ENCODE measurements at places on chromosomes 12 and 14.
A peak's percentile ranks its signal among the peaks of the same experiment; 100 is the strongest.

DNA sequence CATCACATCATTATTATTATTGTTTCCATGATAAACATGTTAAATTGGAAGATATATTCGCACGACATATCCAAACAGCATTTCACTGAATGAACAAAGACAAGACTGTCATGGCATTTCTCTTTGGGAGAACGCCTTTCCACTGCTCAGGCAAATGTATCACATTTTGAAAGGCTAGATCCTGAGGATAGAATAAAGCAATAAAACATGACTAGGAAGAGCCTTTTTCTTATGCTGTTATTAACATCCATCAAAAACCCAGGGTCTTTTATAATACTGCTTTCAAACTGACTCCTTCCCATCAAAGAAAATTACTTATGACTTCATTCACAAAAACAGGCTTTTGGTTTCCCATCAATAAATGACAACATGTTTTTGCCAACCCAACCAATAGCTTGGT, 630.9 kb downstream of the TMTC2 start:
- DNase-seq: no peak

- no peak for DNase-seq
These were observed 74.7 kb downstream of the GPR65 start for GRCh38 chr14:88079624-88080023.

DNA sequence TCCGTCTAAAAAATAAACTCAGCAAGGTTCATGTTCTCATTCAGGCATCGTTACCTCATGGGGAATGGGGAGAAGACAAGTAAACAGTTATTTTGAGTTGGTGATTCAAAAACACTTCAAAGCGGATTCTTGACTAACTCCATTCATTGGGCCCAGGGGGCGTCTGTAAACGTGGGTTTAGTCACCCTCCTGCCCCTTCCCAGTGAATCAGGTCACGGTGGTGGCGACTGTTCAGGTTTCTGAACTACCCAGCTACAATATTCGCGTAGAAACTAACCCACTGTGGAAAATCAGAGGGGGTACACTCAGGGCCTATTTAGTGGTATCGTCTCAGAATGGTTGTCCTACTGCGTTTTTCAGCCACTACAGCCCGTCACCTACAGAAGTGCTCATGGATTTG, 15.2 kb downstream of the OR6S1 start:
- DNase-seq: no peak

- peak; percentile 64 for DNase-seq
These were observed at the start of gene LTB4R for GRCh38 chr14:24310646-24311604. TSS of gene LTB4R (plus strand) at chr14:24311502. CDS start at chr14:24315652, 4,150 bp downstream.

- no peak for DNase-seq
These were observed 281.6 kb upstream of the E2F7 start for GRCh38 chr12:77347017-77347416.

- DNase-seq: no peak
These were observed 14.7 kb upstream of the CDH24 start for GRCh38 chr14:23071921-23072539.

DNA sequence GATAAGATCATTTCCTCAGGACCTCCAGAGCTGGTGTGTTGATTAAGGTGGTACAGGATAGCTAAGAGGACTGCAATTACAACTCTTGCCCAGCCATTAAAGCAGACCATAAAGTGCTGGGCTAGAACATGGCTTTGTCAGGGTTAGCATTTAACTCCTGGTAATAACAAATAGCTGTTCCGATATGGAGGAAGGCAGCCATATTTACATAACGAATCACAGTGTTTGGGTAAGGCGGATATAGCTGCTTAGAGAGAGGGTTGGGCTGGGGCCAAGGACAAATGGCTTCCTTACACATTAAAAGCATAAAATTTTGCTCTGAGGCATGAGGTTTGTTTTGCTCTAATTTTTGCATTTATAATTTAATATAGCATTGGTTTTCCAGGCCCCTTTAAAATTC, 297.7 kb upstream of the DDHD1 start:
- DNase-seq: peak; percentile 15

GRCh38 chr12:120835304-120835612, 68.9 kb downstream of the SPPL3 start:
- DNase-seq: no peak

GRCh38 chr12:112096070-112096469, 12.5 kb downstream of the NAA25 start:
- no peak for DNase-seq

DNA sequence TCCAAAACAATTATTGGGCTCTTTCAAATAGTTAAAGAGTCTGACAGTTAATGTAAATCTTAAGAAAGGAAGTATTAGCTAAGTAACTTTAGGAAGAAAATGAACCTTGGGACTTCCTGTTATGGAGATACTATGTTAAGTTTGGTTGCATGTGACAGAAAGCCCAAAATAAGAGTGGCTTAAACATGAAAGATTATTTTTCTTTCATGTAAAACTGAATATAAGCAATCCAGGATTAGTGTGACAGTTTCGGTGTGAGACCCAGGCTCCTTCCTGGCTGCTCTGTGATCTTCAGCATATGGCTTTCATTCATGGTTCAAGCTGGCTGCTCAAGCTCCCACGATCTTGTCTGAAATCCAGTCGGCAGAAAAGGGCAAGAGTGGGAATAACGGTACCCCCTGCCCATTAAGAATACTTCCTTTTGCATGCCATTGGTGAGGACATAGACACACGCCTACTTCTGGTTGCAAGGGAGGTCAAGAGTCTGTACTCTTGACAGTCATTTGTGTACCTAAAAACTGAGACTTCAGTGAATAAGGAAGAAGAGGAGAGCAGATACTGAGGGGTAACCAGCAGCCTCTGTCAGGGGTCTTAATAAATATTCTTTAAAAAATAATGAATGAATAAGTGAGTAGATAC, 2.2 kb upstream of the RPAP3 start:
- no peak for DNase-seq

DNA sequence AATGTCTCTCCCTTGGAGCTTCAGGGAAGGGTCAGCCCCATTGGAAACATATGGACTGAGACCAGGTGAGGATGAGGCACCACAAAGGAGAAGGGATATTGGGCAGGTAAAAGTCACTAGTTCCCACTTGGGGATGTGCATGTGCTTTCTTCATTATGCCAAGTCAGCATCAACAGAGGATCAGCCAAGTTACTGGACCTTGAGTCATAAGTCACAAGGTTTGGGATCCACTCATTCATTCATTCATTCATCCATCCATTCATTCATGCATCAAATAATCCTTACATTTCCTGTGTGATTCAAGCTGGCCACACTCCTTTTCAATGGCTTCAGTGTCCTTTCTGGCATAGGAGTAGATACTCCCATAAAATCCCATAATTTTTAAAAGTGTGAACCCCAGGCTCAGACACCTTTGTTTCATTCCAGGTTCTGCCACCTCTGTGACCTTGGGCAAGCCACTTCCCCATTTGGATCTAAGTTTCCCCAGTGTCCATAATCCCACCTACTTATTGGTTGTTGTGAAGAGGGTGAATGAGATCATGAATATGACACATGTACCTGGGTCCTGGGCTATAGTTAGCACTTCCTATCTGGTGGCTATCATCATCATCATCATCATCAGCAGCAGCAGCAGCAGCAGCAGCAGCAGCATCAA, 162.1 kb upstream of the LHX5 start:
- DNase-seq: no peak

DNA sequence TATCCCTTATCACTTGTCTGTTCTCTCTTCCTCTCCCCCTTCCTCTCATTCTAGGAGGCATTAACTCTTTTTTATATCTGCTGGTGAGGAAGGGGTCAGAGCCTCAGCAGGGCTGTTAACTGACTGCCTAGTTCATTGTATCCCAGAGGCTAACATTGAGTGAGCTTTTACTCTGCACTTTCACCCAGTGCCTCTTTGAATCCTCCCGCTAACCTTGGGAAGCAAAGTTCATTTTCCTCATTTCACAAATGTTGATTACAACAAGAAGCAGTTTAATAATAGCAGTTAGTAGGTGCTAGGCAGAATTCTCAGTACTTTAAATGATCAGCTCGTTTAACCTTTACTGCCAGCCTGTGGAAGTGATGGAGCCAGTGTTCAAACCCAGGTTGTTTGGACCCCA, 75.5 kb downstream of the POLR3B start:
- no peak for DNase-seq

DNA sequence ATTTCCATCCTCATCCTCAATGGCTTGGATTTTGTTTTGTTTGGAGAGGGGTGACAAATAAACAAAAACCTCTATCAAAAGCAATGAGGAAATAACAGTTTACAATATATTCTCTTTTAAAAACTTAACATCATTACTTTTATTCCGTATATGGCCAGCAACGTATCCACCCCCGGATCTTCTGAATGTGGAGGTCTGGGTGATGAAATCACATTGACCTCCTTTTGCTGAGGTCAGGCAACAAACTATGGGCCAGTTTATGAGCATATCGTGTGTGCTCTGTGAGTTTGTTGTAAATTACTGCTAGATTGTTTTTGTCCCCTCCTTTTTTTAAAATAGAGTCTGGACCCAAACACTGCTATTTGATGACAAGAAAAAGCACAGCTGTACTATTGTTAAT, 178.1 kb downstream of the BCAT1 start:
- no peak for DNase-seq

DNA sequence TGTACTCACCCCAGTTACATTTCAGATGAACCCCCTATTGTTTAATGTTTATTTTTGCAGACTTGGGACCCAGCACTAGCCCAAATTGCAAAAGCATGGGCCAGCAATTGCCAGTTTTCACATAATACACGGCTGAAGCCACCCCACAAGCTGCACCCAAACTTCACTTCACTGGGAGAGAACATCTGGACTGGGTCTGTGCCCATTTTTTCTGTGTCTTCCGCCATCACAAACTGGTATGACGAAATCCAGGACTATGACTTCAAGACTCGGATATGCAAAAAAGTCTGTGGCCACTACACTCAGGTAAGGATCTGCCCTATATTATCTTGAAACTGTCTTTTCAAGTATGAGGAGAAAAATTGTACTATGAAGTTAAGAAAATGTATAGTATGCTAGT, 1.2 kb downstream of the GLIPR1 start:
- peak; percentile 41 for DNase-seq

DNA sequence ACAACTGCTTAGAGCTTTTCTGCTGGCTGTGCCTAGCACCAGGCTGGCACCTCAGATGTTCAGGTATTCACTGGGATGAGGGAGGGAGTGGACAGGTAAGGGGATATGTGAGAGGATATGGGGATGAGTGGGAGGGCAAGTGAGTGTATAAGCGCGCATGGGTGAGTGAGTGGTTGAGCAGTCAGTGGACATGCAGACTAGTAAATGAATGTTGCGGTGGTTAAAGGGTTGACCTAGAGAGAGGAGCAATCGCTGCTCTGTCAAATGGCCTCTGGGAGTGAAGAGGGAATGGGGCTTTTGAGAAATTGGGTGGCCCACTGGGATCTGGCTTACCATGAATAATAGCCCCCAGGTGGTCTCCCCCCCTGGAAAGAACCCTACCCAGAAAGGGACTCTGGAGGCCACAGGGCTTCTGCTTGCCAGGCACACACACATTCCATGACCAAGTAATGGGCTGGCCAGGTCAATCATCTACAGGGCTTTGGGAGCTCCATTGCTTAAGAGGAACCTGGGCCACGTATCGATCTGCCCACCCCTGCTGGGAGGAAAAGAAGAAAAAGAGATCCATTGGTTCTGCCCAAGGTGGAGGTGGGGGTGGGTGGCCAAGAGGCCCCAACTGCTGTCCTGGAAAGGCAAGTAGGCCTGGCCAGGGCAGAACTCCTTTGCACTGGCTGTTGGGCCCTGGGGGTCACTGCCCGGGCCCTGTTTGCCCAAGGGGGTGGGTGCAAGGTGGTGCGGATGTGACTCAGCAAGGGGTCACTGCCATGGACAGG, 30.8 kb upstream of the ZFP36L1 start:
- no peak for DNase-seq

DNA sequence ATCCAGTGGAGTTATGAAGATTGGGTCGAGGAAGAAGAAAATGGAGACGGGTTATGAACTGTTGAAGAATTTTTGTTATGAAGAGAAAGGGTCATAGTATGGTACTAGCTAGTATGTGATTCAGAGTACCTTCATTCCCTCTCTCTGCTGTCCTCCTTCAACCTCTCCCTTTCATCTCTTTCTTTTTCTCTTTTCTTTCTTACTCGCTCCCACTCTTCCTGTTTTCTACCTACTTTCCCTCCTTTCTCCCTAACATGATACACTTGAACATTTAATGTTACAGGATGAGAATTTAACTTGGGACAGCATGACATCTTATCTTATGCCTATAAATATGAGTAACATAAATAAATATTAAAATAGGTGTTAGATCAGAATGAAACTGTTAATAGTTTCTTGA, 112.9 kb downstream of the CCDC91 start:
- DNase-seq: no peak

- DNase-seq: no peak
These were observed 4.6 kb downstream of the MARCHF9 start for GRCh38 chr12:57759360-57759980.

GRCh38 chr12:116404913-116405611, 127.6 kb upstream of the MED13L start:
- DNase-seq: no peak

- DNase-seq: no peak
These were observed 24.6 kb downstream of the PLEKHH1 start for GRCh38 chr14:67557656-67558055.

GRCh38 chr12:87378526-87378925, 650.7 kb downstream of the C12orf50 start:
- DNase-seq: no peak

- no peak for DNase-seq
These were observed 115.7 kb downstream of the PTPRQ start for GRCh38 chr12:80559766-80560165.

DNA sequence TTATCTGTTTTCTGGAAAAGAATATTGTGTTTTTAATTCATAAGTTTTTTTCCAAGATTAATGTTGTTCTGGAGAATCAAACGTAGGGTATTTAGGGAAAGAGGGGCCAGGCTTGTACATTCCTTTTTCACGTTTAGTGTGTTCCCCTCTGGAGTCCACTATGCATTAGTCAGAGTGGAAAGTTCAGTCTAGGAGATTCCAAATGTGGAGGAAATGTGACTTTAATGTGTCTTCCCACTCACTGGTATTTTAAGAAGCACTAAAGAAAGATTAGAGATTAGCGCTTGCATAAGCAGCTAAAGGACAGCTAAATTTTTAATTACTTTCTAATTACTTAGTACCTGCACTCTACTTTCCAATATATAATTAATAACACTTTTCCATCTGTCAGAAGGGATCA, 4.4 kb upstream of the PDE6H start:
- no peak for DNase-seq

GRCh38 chr14:72645706-72646105, 248.2 kb downstream of the DPF3 start:
- DNase-seq: no peak

DNA sequence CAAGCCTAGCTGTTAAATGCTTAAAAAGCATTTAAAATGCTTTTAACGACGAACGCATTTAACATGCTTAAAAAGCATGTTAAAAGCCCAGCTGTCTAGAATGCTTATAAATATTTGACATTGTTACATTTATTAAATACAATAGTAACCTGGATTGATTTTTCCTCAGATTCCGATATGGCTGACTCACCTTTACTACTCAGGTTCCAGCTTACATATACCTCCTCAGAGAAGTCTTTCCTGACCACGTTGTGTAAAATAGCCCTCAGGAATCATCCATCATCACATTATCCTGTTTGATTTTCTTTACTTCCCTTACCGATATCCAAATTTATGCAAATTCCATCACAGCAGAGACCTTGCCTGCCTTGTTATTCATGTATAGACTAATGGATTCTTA, 51.4 kb downstream of the SLC41A2 start:
- no peak for DNase-seq

Measured in Daoy (cell line).